ENCODE measurements at places on chromosomes 12 and 14. TPM values are rescaled to one million over a fixed set of nuclear protein-coding genes. Genes with fewer than 3 reads are reported as not detected.

DNA sequence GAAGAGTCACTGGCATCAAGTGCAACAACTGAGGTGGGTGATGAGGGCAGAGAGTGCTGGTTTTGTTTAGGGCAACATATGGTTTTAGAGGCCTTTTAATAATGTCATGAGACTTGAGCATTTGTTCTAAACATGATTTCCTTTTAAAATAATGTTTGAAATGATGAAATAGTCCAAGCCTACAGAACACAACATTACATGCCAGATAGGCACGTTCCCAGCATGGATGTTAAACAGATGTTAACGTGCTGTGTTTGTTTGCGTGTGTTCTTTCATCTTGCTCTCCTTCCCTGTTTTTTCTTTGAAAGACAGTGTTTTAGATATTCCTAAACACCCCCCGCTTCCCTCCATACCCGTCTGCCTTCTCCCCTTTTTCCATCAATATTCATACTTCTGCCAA, 82.3 kb downstream of the RGS6 start:
- no peak for DNase-seq

DNA sequence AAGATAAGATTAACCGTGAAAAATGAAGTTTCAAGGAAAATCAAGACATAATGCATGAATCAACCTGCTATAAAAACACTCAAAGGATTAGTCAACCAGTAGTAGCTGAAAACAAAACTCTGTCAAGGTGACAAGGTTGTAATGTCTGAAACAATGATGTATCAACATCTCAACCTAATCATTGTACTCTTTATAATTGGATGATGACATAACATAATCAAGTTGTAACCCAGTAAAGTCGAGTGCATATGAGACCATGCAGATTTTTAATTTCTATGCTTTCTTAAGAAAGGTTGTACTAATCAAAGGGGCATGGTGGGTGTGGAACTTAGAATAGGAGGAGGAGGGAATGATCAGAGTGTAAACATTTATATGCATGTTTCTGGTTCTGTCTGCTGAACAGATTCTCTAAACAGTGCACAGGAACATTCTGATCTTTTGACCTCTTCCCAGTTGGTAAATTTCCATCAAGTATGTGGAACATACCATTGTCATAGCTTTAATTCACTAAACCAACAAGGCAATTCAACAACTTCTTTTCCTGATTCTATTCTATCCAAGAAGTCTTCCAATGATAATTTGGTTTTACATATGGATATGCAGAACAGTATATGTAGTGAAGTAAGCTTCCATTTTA, 253.7 kb downstream of the TTC6 start:
- no peak for DNase-seq

GRCh38 chr14:91145391-91146160, 31.7 kb downstream of the DGLUCY start:
- DNase-seq: no peak

GRCh38 chr12:47742253-47742825, 16.3 kb downstream of the RAPGEF3 start:
- peak; percentile 95 for DNase-seq

EXOC3L4 gene
- total RNA-seq: 2.5 TPM

SVOP gene
- total RNA-seq: not detected

NPFF gene
- not detected for total RNA-seq

AQP2 gene
- total RNA-seq: not detected

Measured in endodermal cell (in vitro differentiated cells).